Head of caudate nucleus (tissue), 42 donors: ENCODE measurements at places on chromosomes 1 and 21.

DNA sequence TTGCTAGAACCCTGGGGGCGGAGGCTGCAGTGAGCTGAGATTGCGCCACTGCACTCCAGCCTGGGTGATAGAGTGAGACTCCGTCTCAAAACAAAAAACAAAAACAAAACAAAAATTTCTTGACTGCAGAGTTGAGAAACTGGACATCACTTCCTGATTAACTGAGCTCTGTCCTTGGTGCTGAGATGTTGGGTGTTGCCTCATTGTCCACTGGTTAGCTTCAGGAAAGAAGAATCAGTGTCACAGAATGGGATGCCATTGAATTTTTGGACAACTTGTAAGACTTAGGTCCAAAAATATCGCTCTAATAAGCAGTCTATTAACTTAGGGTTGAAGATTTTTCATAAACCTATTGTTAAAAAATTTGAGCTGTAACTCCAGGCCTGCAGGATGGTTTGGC lies 23.8 kb upstream of the KCNA10 start:
- no peak for DNase-seq

DNA sequence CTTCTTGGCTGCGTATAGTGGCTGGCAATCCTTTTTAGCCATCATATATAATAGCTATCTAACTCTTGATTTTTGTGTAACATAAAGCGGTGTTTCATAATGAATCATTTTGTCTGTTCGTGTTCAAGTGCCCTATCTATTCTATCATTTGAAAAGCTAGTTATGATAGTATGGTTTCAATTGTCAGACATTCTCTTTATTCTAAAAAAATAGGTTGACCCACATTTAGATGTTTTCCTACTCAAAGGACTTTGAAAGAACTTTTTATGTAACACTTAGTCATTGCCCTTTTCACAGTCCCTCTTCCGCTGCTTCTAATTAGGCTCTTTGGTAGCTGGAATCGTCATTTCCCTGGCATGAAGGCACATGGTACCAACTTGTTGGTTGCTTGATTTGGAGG lies 272.2 kb upstream of the B3GALT2 start:
- no peak for DNase-seq

- no peak for DNase-seq
Observed at GRCh38 chr1:67626861-67627235, 58.2 kb upstream of the GADD45A start.

GRCh38 chr1:61641578-61642336 lies 83.2 kb downstream of the TM2D1 start:
- DNase-seq, result peak; percentile 82

- peak; percentile 60 for DNase-seq
Observed at GRCh38 chr1:30649321-30649991, 73.9 kb downstream of the MATN1 start.

DNA sequence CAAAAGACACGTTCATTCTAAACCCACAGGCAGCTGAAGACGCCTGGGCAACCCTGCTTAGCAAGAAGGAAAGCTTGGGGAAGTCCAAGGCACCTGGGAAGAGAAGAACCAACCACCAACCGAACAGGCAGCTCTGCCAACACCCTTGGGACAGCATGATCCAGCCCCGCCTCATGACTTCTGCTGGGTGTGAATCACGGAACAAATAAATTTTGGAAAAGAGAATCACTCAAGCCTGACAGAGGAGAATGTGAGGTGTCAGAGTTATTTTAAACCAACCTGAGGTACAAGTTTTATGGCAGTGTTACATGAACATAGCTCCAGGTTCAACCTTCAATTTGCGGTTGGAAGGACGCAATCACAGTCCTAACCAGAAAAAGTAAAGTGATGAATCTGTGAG lies 10.0 kb upstream of the PADI4 start:
- DNase-seq, result no peak

DNA sequence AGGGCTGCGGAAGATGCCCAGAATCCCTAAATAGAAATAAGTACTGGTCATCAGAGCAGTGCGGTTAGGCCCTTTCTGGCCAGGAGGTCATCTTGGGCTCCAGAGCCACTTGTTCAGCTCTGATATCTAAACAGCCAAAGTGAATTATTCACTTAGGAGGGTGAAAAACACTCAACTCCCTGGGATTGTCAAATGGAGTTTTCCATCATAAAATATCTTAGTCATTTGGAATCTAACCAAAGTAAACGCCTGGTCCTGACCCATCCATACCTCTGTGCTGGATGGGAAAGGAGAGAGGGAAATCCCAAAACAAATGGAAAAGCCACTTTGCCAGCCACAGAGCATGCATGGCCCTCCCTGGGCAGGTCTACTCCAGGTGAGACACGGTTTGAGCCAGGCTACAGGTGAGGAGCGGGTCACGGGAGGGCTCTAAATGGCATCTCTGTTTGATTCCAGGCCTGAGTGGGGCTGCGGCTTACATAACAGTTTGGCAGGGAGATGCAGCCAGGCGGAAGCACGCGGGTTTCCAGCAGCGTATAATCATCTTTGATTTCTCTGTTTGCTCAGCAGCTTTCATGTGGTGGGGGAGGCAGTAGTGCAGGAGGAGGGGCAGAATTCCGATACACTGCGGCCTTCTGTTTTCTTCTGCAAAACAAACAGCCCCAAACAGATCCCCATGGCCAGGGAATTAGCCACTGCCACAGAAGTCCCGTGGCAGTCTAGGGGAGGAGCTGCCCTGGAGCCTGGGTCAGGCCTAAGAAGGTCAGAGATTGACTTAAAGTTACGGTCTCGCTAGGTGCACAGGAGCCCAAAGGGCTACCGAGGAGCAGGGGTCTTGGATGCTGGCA lies 59.1 kb upstream of the ZNF648 start:
- peak; percentile 91 for DNase-seq

GRCh38 chr1:6102532-6102845 lies 56.8 kb downstream of the KCNAB2 start:
- DNase-seq, result no peak

DNA sequence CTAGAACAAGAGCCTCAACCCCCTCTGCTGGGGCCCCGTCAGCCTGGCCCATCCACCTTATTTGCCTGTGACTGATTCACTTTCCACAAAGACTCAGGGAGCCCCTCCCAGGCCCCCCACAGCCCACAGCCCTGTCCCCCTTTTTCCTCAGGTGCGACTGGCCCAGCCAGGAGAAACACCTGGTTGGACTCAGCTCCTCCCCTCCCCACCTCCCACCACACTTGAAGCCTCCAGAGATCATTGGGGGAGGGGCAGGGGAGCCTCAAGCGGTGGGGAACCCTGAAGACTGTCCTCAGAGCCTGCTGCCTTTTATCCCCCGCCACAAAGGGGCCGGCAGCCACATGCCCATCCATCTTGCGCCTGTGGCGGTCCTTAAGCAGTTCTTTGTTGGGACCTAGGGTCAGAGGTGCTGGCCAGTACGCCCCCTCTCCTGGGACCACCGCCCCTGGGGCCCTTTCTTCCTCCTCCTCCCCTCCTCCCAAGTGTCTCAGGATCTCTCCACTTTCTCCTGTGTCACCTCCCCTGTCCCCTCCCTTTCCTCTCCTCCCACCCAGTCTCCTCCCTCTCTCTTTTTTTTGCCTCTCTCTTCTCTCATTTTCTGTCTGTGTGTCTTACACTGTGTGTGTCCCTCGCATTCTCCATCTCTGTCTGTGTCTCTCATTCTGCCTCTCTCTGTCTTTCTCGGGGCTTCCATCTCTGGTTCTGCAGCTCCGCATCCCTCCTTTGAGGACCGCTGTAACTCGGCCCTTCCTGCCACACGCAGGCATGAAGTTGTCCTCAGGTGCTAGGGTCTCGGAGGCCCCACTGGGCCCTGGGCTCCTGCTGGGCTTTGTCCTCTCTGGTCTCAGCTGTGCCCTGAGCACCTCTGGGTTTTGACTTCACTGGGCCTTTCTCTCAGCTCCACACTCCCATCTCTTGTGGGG lies 12.2 kb downstream of the CRABP2 start:
- no peak for DNase-seq

GRCh38 chr1:201538612-201539551 lies at the start of gene NAV1:
NAV1 (plus strand) TSS chr1:201539127; CDS start chr1:201622885, 83,758 bp downstream.
- peak; percentile 66 for DNase-seq

DNA sequence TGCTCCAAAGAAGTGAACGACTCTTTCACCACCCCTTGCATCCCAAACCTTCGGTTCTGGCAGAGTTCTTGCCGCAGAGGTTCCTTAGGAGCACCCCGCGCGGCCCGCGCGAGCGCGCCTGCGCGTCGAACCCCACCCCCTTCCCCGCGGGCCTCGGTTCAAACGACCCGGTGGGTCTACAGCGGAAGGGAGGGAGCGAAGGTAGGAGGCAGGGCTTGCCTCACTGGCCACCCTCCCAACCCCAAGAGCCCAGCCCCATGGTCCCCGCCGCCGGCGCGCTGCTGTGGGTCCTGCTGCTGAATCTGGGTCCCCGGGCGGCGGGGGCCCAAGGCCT lies at the start of gene C1orf56:
Gene C1orf56, plus strand, starts transcription at position 161 of the 334 bp plus-strand sequence. Its CDS starts 97 bp downstream, at position 258.
- peak; percentile 88 for DNase-seq

DNA sequence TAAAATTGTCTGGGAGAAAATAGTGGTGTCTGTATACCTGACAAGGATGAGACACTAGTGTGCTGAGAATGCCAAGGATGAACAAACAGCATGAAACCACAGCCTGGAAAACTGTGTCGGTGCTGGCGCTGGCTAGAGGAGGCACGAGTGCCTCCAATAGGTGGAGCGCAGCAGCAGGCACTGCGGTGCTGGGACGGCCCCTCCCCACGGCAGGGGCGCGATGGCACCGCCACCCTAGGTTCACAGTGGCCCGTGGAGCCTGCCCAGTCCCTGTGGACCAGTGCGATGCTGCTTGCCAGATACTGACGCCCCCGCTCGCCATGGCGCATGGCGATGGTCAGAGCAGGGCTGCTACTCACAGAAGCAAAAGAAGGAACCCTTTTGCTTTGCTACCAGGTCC lies 6.8 kb downstream of the CFAP410 start:
- no peak for DNase-seq

DNA sequence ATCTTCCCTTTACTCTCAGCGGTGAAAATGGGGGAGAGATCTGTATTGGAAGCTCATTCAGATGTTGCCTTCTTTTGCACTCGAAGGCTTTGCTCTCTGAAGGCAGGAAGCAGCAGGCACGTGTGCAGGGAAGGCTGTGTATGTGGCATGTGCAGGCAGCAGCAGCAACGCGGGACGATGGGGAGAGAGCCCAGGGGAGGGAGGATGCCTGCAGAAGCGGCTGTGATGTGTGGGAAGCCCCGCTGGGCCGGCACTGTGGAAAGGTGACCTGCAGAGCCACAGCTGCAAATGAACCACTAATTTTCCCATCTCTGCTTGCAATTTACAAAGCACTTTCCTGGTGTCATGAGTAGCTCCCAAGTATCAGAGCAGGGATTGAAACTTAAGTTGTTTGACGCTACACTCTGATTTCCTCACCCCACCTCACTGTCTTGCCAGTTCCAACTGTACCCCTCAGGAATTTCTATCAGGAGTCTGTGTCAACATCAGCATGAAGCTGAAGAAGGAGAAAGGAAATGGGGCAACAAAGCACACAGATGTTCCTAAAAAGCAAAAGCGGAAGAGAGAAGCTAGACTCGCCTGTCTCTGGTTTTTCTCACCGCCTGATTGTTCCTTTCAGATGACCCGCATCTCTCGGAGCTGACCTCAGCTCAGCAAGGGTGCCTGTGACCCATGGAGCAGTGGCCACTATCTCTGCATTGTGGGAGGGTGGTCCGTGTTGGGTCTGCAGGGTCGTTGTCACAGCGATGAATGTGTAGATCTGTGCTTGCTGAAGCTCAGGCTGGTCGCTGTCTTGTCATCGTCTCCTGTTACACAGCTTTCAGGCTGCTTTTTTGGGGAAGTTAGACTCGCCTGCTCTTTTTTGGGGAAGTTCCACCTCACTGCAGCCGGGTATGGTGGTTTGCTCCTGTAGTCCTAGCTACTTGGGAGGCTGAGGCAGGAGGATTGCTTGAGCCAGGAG lies 156.1 kb downstream of the KIF26B start:
- DNase-seq, result peak; percentile 27

- DNase-seq, result no peak
Observed at GRCh38 chr21:27820342-27820741, 853.5 kb upstream of the ADAMTS5 start.

DNA sequence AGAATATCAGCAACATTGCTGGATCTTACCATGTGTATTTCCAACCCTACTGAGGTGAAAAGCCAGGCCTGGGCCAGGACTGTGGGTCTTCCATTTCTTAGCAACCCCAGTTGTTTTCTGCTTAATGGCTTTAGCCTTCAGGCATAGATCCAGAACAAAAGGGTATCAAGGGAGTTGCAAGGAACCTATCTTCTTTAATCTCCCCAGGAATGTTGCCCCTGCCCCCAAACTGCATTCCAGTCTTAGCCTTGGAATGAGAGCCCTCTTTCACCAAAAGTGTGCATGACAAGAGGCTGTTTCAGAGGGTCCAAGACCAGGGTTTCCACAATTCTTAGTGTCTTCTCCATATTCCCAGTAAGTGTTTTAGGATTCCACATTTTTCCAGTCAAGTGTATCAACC lies 87.9 kb upstream of the SOX13 start:
- DNase-seq, result no peak

DNA sequence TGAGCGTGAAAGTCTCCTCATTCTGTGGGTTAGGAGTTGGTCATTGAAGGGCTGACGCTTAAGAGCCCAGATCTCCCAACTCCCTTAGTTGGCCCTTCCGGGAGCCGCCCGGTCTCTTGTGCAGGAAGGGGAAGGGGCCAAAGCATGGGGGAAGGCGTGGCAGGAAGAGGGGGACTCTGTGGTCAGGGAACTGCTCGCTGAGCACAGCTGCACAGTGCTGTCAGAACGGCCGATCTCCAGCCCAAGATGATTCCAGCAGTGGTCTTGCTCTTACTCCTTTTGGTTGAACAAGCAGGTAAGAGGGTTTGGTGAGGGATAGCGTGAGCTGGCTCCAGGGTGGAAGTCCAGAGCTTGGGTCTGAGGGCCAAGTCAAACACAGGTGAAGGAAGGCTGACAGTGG lies at the start of gene FCER1G:
Gene FCER1G, plus strand, starts transcription at position 220 of the 400 bp plus-strand sequence. Its CDS starts 27 bp downstream, at position 247.
- peak; percentile 52 for DNase-seq

GRCh38 chr1:30572192-30572591 lies 151.2 kb downstream of the MATN1 start:
- DNase-seq, result no peak

DNA sequence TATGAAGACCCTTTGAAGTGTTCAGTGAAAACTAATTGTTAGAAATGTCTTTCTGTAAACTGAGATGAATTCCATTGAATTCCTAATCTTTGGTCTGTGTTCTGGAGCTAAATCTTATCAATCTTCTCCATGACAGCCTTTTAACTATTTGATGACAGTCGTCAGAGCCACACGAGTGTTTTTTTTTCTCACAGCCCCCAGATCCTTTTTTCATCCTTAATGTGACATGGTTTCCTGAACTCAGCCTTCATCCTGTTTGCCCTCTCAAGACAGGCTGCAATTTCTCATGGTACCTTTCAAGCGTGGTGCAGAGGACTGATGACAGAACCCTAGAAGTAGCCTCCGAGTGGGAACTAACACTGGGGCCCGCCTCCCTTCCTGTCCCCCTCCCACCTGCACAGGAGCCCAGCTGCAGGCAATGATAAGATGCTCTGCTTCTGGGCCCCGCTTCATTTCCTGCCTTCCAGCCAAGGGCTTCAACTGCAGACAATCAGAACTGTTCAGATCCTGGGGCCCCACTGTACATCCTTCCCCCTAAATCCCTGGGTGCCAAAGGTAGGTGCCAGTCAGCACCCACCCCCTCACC lies 114.6 kb upstream of the VAV3 start:
- no peak for DNase-seq
